HuH-7 (cell line): ENCODE measurements at places on chromosomes 4 and X.
A peak's percentile ranks its signal among the peaks of the same experiment; 100 is the strongest.

DNA sequence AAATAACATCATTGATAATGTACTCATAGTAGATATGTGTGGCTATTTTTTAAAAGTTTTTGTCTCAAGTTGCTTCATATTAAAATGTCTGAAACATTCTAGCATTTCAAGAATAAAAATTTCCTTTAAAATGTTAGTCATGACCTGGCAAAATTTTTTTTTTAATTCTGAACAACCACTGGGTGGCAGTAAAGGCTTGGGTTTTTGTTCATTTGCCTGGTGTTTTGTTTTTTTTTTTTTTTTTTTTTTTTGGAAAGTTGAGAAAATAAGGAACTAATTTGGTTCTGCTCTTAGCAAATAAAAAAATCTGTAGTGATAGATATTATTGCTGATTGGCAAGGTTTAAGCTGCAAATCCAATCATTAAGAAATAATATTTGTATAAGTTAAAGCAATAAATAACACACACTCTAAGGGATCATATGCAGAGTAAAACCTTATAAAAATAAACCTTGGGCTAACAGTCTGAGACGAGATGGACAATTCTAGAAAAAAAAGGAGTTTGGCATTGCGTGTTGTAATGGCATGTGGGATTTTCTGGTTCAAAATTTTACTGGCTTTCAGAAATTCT is 81.4 kb downstream of the CEP44 start:
- no peak for DNase-seq

GRCh38 chr4:123709336-123709735 is 312.7 kb downstream of the SPRY1 start:
- no peak for DNase-seq

DNA sequence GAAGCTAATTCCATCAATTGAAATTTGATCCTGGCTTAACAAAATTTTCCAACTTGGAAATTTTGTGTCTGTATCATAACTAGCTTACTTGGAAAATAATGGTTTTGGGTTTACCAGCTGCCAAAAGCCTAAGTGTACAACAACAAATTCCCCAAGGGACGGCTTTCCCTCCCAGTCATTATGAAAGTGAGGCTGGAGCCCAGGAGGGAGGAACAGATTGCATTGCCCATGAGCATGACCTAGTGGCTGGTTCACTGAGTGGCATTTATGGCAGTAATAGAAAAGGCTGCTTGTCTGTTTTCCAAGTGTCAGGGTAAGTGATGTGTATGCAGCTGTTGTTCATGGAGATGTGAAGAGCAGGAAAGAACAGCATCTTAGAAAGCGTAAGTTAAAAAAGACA is 70.8 kb upstream of the HHIP start:
- DNase-seq: no peak

DNA sequence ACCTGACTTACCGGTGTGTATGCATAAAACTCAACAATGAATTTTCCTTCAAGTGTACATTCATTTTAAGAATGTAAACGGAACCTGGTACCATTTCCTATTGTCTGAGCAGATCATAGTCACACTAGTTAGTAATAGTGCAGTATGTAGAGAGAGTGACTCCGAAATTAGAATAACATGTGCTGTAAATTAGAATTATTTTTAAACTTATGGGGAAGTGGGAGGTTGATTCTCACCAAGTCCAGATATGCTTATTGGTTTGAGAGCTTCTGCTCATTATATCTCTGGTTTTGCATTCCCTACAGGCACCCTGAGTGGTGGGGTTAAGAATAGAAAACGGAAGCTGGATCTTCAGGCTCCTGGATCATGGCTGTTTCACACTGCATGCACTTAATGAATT is 39.6 kb downstream of the KLF3 start:
- DNase-seq: no peak

DNA sequence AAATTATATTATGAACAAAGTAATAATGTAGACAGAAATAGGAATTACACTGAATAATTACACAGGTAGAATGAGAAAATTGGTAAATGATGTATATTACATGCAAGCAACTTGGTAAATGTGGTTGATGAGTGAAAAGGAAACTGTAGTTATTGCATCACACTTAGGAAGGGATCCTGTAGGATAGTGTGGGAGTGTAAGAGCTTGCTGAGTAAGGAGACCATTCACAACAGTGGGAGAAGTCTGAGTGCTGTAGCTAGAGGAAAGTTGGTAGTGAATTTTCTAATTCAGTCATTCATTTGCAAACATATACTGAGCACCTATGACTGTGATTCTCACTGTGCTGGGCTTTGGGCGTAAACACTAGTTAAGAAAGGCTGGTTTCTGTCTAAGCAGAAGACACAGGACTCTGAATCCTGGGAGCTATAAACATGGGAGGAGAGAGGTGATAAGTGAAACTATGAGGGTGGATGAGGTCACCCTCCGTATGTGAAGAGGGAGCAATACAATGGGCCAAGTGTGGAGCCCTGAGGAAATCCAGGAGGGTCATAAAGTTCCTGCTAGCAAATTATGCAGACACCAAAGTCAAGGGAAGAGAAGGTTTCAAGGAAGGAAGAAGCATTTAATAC is 14.2 kb upstream of the CPE start:
- DNase-seq: peak; percentile 47

GRCh38 chr4:63211375-63211774 is 1197.9 kb downstream of the TECRL start:
- no peak for DNase-seq

DNA sequence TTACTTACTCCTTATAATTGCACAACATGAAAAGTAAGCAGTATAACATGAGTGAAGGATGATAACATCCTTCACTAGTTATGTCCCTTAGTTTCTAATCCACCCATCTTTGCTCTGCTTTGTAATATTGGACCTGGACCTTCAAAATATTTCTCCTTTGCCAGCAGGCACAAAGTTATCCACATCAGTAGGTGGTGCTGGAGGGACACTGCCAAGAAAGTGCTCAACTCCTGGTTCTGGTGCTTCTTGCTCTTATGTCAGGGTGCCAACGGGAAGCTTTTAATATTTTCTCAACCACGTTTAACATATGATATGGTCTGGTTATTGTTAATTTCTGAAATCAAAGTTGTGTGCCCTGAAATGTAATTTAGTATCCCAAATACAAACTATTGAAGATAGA is 49.1 kb downstream of the TMEM165 start:
- no peak for DNase-seq

- no peak for DNase-seq
Observed at GRCh38 chr4:62822306-62822705, 1586.9 kb downstream of the TECRL start.

- no peak for DNase-seq
Observed at GRCh38 chr4:81845761-81846160, 374.1 kb upstream of the RASGEF1B start.

DNA sequence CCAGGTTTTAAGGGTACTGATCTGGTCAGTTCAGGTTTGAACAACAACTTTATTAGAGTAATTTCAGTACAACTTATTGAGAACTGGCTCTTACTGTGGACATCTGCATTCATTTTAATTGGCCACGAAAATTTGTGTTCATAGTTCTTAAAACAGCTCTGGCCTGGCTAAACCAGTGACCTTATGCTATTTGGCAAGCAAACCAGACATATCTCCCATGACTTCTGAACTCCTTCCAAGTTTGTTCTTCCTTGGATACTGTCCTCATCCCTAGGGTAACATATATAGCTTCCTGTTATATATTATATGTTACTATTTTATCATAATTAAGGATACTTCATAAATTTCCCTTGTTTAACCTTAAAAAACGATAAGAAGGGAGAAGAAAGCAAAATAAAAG is 841.9 kb downstream of the TRAM1L1 start:
- DNase-seq: no peak

- no peak for DNase-seq
Observed at GRCh38 chr4:145538596-145538995, 56.9 kb downstream of the SMAD1 start.

DNA sequence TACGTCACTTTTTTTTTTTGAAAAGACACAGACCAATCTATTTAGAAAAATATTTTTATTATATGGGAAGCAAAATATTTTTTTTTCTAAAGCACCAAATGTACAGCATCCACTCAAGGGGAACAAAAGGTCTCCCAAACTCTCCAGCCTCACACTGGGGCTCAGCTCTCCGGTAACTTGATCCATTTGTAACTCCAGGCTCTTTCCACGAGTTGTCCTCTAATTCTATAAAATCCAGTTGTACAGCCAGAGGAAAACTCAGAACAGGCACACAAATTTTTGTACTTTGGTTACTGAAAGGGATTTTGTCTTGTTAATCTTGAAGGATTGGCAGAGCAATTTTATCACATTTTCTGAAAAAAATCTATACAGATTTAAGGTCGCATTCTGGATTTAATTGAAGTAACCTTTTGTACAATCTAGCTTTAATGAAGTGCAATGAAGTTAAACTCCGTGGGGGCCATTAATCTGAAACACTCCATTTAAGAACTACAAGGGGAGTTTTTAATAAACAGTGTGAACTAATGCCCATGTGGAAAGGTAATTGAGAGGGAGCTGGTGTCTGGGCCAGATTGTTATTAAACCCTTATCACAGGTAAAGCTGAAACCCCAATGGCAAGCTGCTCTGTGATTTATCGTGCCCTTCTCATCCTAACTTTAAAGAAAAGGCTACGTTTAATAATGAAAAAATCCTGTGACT is 161.2 kb upstream of the FRG1 start:
- no peak for DNase-seq

DNA sequence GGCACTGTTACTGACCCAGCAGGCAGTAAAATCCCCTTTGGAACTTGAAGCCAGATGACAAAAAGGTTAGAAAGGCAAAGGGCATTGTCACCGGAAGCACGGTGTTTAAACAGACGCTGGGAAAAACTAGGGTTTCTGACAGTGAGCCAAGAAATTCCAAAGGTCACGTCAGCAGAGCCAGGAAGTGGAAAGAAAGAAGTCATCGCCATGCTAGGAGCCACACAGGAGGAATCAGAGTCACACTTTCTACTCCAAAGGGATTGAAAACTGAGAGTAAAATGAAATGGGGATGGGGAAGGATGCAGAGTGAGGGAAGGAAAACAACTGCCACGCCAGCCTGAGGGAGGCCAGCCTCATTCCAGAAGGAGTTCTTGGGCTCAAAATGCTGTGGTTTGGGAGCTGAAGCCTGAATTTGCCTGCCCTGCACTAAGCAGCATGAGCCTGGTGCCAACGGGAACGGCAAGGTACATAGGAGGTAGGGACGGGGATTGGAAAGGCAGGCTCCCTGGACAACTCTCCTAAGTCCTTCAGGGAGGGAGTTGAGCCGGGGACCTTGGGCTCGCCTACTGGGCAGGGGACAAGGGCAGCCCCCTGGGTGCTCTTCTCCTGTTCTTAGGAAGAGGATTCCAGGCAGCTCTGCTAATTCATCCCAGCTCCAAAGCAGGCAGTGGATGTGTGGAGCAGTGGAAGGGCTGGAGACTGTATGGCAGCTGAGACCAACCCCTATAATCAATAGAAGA is 66.8 kb downstream of the SOWAHB start:
- DNase-seq: peak; percentile 58

DNA sequence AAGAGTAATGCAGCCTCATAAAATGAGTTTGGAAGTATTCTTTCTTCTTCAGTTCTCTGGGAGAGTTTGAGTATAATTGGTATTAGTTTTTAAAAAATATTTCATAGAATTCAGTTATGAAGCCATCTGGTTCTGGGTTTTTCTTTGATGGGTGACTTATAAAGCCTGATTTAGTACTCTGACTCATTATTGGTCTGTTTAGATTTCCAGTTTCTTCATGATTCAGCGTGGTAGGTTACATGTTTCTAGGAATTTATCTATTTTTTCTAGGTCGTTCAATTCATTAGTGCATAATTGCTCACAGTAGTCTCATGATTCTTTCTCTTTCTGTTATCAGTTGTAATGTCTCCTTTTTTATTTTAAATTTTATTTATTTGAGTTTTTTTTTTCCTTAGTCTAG is 111.2 kb downstream of the CEP44 start:
- no peak for DNase-seq

DNA sequence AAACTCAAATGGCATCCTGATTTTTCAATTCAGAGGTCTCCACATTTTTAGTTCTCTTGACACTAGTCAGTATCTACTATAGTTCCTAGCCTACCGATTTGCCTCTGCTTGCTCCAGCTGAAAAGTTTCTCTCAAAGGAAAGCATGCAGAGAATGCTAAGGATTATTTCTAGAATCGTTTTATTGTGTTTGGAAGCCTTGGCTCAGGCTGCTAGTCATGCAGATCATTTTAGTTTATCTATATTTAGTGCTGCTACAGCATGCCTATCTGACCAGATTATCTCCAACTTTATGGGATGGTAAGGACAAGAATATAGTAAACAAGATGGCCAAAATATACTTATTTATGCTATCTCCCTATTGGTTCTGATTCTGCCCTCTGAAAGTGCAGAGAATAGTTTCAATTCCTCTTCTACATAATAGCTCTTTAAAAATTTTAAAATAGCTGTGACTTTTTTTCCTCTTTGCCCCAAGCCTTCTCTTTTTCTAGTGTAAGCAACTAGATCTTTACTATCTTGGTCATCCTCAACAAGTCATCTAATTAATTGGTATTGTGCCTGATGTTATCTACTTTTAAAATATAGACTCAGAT is 15.7 kb upstream of the DRP2 start:
- DNase-seq: no peak

DNA sequence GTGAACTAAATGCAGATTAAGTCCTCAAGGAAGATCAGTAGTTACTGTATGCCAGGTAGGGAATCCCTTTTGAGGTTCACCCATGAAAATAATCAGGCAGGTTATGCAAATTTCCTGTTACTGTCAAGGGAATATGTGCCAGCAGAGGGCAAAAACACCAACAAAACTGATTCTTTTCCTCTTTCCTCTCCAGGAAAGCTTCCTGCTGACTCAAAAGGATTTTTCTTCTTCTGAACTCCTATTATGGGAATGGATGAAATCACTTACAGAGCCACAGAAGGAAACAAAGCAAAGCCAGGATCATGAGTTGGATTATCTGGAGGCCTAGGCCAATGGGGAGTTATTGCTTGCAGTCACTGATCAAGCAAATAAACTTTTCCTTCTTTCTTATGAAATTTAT is 49.7 kb downstream of the TMPRSS11F start:
- no peak for DNase-seq

- DNase-seq: no peak
Observed at GRCh38 chr4:169099771-169100180, 89.7 kb upstream of the CBR4 start.

GRCh38 chrX:155246748-155247147 is 17.5 kb downstream of the RAB39B start:
- DNase-seq: no peak

GRCh38 chr4:83850435-83850834 is 314.5 kb downstream of the GPAT3 start:
- DNase-seq: no peak

DNA sequence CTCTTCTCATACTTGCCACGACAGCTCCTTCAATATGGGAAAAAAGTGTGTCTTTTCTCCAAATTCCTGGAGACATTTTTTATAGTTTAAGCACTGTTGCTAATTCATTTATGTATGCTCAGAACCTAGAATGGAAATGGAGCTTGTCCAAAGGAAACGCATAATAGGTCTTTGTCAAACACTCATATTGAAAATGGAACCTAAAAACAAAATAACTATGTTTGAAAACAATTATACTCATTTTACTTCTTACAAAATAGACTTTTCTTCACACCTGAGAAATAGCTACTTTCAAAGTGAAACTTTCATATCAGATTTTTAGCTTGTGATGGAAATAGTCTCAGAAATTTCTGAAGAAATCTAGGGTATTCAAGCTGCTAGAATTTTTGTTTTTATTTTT is 529.7 kb upstream of the BOD1L1 start:
- no peak for DNase-seq
